RKO (cell line): ENCODE measurements at places on chromosomes 16 and 17.

- DNase-seq = no peak
Measured at GRCh38 chr17:82277851-82278250, 4.4 kb upstream of the CSNK1D start.

DNA sequence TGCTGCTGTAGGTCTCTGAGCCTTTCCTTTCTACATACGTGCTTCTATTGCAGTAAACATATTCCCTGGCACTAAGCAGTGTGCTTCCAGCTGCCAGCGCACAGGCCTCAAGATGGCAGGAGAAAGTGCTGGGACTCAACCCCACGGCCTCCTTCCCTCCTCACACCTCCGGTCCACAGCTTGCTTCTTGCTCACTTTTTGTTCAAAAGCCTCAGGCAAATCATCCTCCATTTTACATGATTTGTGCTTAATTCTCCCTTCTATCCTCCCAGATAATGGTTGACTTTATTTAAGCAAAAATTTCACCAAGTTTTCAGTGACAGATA is 5.4 kb downstream of the CDK5R1 start:
- no peak for DNase-seq

DNA sequence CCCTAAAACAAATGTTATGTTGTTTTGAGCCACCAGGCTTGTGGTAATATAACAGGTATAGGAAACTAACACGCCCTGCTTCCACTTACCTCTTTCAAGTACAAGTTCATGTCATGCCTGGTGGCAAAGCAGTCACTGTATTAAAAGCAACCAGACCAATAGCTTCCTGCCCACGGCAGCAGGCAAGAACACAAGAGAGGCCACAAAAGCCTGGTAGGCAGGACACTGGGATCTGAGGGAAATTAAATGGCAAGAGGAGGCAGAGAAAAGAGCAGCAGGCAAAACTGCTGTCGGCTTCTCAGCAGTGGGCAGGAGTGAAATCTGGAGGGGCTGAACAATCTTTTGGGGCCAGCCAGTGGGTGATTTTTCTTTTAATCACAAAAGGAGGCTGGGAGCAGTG is 2.2 kb downstream of the CYTH1 start:
- no peak for DNase-seq

DNA sequence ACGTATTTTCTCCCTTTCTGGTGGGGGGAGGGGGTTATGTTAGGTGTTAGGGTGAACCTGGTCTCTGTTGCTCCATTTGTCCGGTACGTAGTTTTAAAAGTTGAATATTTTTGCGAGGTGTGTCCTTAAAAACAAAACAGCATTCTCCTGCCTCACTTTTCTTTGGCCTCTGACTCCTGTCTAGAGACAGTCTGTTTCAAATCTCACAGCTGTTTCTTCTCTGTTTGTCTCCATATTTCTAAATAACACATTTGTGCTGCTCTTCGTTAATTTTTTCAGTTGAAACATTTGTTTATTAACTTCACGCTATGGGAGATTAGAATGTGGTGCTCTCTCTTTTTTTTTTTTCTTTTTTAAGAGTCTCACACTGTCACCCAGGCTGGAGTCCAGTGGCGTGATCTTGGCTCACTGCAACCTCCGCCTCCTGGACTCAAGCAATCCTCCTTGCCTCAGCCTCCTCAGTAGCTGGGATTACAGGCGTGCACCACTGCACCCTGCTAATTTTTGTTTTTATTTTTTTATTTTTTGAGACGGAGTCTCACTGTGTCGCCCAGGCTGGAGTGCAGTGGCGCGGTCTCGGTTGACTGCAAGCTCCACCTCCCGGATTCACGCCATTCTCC is 31.7 kb downstream of the RPA1 start:
- no peak for DNase-seq

GRCh38 chr17:13395346-13395745 is 206.4 kb downstream of the HS3ST3A1 start:
- DNase-seq = no peak

GRCh38 chr16:7021653-7022275 is 310.9 kb upstream of the RBFOX1 start:
- no peak for DNase-seq

GRCh38 chr17:7224110-7224509 is 4.4 kb downstream of the ACADVL start:
- DNase-seq = no peak
